Uterus (tissue), 4 donors: ENCODE measurements at places on chromosomes 6 and 20. TPM values are rescaled to one million over a fixed set of nuclear protein-coding genes. Genes with fewer than 3 reads are reported as not detected.

- DNase-seq, result no peak
Observed at GRCh38 chr6:160239929-160240690, 18.5 kb downstream of the SLC22A2 start.

GRCh38 chr20:11972478-11972877 is 54.8 kb downstream of the BTBD3 start:
- DNase-seq, result no peak

GRCh38 chr6:22041797-22042480 is 254.9 kb downstream of the PRL start:
- DNase-seq, result no peak

- DNase-seq, result no peak
Observed at GRCh38 chr6:154500769-154501577, 9.5 kb downstream of the CNKSR3 start.

DNA sequence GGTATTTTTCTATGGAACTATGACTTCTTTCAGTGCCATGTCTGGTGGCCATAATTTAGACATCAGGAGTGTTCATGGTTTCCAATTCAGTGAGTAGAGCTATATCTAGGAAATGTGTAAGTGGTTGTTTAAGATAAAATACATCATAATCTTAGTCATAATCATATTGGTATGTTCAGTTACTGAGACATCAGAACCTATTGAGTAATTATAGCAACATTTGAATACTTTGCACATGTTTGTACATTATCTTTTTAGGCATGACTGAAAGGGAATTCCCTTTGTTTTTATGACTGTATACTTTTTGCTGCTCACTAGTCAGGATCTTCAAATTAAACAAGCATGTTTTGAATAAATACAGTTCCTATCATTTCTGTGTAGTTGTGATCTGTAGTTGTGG is 64.0 kb downstream of the STXBP5 start:
- DNase-seq, result no peak

DNA sequence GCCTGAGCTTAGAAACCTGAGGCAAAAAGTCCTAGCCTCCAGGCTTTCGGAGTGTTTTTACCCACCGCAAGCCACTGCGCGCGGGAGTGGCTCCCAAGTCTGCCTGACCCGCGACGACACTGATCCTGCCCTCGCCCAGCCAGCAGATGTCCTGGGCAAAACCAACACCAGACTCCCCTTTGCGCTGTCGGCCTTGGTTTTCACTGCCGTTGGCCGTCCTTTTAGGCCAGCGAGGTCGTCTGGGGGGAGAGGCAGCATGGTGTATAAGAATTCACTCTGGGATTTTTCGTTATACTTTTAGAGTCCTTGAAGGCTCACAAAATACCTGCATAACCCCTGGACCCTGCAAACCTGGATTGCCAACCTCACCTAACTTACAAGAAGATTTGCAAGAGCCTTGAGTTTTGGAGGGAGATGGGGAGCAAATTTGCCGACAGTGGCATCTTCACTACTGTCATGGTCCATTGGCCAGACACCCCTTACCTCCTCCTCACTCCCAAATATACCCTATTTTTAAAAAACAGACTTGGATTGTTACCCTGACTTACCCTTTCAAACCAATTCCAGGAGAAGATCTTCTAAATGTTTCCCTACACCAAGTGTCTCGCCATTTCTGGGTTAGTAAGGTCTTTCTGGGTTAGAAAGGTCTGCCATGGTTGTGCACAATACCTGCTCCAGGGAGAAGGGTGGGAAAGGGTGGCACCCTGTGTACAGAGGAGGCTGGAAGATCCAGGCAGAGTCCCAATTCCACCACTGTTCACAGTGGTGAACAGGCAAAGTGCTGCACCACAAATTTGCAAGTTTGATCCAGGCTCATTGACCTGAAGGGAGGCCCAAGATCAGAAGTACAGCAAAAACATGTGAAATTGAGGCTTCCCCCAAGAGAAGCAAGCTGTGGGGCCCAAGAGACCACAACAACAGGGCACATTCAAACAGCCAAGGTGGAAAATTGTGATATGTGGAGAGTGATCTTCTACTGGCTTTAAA is 4.4 kb downstream of the FOXA2 start:
- DNase-seq, result no peak

GRCh38 chr6:137493218-137494038 is 766 bp downstream of the OLIG3 start:
- no peak for DNase-seq

GRCh38 chr6:21046276-21046675 is 512.0 kb downstream of the CDKAL1 start:
- no peak for DNase-seq

GRCh38 chr6:39686976-39687375 is 38.2 kb downstream of the KIF6 start:
- DNase-seq, result no peak

DNA sequence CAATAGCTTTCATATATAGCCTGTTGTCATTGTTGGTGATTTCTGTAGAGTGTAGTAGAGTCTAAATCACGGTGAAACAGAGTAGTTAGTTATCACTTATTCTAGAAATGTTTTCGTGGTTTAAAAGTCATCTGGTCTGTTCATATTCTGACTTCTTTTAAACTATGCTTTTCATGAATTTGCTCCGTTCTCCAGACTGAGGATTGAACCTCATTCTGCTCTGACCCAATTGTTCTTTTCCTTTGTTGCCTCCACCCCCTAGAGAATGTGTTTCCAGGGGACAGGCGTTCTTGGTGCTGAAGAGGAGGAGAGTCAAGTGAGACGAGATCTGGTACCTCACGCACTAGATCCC is 748 bp upstream of the ZNF292 start:
- DNase-seq, result no peak

GRCh38 chr20:2826655-2827054 is 10.5 kb downstream of the TMEM239 start:
- no peak for DNase-seq

DNA sequence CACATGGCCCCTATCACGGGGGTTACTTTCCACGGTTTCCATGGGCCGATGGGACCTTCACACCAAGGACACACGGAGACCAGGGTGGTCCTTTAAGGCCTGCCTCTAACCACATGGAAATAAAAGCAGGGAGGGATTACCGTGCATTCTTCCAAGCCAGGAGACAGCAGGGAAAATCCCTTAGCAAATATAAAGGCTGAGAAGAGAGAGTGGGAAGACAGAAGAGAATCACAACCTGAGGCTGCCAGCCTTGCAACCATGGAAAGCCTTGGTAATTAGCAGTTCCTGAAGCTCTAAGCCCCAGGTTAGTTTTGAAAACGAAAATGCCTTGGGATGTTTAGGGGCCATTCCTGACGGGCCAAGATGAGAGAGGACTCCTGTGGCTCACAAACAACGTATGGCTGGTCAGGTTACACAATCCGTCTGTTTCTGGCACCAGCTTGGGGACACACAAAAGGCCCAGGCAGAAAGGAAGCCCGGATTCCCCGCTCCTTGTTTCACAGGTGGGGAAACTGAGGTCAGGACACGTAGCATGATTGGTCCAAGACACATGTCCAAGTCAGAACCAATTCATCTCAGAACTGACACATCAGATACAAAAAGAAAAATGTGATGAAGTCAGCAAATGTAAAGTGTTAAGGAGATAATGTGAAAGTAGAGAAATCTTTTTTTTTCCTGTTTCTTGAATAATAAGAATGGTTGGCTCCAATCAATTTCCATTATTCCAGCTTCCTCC is 2.8 kb downstream of the PREX1 start:
- DNase-seq, result no peak

DNA sequence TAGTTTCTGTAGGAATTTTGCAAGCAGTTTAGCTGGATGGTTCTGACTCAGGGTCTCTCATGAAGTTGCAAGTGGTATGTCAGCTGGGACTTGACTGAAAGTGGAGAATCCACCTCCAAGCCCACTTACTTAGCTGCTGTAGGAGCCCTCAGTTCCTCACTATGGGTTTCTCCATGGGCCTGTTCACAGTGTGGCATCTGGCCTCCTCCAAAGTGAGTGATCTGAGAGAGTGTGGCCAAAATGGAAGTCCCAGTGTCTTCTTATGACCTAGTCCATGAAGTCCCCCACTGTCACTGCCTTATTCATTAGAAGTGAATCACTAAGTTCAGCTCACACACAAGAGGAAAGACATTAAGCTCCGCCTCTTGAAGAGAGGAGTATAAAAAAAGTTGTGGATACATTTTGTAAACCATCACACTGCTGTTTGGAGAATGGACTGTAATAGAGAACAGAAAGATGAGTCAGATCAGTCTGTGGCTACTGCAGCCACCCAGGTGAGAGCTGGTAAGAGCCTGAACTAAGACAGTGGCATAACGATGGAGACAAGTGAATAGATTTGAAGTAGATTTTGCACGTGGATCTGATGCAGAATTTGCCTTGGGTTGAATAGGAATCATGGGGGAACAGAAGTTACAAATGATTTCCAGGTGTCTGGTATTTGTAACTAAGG is 4.9 kb upstream of the NELFCD start:
- no peak for DNase-seq

DNA sequence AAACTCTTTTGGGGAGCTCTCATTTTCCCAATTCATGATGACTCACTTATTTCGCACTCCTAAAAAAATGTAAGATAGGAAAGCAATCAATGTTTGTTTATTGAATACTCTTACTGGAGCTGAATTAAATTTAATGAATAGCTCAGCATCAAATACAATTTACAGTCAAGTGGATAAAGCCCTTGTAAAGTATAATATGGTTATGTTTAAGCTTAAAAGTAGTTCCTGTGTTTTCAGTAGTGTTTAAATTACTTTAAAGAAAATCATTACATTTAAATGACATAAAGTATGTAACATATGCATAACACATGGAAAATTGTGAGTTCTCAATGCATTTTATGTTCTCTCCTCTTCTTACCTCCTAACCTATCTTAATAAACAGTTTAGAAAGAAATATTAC is at the start of gene OR2B3:
Gene OR2B3 (minus strand): TSS at position 101 of the 400 bp plus-strand sequence. CDS start 65 bp downstream, at position 36.
- DNase-seq, result no peak

- no peak for DNase-seq
Observed at GRCh38 chr6:33202799-33203198, 1.7 kb upstream of the HSD17B8 start.

DNA sequence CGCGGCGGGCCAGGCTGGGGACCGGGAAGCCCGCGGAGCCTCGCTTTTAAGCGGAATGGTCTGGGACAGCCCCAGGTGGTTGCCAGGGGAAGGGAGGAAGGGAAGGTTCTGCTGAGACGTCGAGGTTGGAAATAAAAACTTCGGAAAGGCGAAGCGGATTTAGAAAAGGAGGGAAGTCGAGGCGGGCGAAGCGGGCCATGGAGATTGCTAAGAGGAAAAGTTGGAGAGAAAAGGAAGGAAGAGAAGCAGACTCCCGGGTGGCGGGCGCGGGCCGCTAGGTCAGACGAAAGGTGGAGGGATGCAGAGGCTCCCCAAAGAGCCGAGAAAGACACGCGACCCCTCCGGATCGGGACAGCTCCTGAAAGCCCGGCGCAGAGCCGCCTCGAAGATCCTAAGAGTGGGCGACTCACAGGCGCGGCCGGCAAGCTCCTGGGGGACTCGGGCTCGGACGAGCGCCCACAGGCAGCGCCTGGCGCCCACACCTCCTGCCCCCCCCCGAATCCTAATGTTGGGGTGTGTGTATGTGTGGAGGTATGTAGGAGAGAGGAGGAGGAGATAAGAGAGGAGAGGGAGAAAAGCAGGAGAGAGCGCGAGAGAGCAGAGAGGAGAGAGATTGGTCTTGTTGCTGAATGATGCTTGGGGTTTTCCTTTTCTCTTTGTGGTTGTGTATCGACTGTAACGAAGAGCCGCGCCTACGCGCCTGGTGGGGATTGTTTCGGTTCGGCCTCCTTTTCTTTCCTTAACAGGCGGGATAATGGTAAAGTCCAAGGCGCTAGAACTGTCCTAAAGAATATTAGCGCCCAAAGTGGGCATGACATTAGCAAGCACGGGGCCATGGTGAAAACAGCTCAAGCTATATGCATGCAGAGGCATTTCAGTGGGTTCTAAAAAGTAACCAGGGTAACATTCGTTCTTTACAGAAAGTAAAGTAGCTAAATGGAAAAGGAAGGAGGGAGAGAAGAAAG is 1.5 kb downstream of the TFAP2B start:
- no peak for DNase-seq

DNA sequence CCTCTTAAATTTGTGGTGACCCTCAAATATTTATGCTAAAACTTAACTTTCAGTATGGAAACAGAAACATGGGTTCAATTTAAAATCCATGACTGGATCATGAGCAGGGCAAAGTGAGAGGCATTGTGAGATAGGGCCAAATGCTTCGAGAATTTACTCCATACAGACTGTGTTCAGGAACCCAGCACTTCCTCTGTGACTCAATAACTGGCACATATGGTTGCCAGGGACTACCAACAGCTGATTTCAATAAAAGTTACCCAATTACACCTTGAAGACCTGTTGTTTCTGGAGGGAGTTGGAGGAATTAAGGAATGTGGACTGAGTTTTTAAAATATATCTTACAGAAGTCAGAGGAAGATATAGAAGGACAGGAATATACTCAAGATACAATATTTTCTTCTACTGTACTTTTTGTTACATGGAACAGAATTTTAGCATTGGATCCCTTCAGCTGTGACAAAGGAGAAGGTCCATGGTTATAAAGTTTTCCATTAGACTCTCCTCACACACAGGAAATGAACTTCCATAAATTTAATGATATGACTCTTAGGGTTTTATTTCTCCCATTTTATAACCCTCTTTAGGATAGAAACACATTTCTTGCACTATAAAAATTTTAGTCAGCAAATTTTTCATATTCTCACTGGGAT is 258.5 kb downstream of the KHDC1L start:
- DNase-seq, result no peak

DNA sequence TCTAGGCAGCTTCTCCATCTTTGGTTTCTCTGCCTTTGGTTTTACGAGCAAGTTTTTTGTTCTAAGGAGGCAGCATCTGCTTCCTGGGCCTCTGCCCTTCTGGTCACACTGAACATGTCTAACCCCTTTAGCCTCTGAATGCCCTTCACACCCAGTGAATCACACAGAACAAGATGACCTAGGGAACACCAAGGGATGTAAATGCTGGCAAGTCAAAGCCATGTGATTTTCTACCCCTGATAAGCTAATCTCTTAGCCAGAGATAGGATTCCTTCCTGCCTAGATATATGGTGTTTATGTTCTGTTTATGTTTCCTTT is 7.2 kb upstream of the BPIFB6 start:
- DNase-seq, result no peak

DNA sequence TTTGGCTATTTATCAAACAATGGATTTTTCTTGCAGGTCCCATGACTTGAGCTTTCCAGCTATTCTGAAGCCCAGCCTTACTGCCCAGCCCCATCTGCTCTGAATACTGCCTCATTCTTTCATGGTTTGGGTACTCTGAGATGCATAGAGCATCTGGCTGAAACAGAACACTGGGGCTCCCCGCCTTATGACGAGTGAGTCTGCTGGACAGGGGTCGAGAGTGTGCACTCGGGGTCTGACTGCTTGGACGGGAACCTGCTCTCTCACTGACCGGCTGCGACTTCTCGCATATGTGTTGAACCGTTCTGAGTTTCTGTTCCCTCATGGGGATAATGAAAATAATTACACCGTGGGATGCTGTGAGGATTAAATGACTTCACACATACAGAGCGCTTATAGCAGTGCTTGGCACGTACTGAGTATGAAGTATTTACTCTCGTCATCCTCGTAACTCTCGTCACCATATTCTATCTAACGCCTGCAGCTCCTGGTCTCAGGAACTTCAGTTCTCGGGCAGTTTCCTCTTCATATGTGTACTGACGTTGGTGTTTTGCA is 59.5 kb upstream of the MPC1 start:
- DNase-seq, result no peak

GRCh38 chr20:57435498-57436222 is 44.5 kb downstream of the RBM38 start:
- DNase-seq, result no peak

- no peak for DNase-seq
Observed at GRCh38 chr6:36186199-36186598, 10.3 kb upstream of the BRPF3 start.

The TTI1 gene
- 5.3 TPM for total RNA-seq

The LST1 gene
- total RNA-seq, result 2.6 TPM

The NFKBIE gene
- total RNA-seq, result 5.9 TPM

The ISM1 gene
- total RNA-seq, result 2.3 TPM

The OR2H1 gene
- not detected for total RNA-seq

The HLA-G gene
- 0.52 TPM for total RNA-seq

The KCNK15 gene
- total RNA-seq, result 4.4 TPM
